ENCODE measurements at places on chromosomes 2 and 18.

GRCh38 chr2:119212139-119212800 is 11.4 kb upstream of the STEAP3 start:
- DNase-seq, result no peak

GRCh38 chr2:10498525-10499274 is 50.6 kb upstream of the ODC1 start:
- no peak for DNase-seq

DNA sequence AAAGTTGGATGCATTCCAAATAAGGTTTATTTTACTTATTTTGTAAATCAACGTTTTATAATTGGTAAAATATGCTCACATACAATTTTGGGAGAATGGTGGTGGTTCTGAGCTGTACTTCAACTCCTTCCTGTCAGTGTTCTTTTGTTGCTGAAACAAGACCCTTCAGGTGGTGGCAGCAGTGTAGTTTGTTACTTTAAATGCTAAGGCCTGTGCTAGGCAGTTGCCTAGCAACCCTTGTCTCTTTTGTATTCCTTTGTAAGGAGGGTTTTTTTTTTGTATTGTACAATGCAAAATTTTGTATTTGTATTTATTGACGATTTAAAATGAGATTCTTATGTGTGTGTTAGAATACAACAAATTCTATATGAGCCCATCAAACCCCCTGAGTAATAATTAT is 166.0 kb upstream of the FAM98A start:
- DNase-seq, result no peak

DNA sequence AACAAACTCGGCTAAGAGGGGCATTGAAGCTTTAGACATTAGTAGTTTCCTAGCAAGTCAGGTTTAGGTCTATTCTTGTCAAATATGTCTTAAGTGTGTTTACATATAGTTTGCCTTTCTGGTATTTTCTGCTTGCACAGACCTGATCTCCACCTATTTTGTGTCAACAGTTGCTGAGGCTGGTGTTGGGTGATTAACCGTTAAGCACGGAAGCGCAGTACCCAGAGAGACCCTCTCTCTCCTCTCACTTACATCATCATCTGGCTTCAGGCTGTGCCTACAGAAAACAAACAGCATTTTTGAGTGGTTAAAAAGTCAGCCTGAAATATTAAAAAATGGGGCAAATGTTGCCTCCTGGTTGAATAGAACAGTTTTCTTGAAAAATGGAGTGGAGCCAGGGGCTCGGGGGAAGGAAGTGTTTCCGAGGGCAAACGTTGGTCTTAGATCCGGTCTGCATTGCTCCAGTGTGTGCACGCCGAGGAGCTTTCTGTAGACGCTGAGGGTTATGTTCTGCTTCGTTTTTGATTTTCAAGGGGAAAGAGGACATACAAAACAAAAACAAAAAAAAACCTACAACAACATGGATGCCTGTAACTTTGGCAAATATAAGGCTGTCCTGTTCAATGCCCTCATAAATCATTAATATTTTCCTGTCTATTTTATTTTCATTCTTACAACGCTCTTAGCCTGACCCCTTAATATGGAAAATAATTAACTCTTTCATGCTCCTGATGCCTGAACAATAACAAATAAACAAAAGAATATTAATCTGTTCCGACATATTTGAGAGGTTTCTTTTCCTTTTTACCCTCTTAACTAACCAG is 120.8 kb downstream of the MEIS1 start:
- DNase-seq, result no peak

DNA sequence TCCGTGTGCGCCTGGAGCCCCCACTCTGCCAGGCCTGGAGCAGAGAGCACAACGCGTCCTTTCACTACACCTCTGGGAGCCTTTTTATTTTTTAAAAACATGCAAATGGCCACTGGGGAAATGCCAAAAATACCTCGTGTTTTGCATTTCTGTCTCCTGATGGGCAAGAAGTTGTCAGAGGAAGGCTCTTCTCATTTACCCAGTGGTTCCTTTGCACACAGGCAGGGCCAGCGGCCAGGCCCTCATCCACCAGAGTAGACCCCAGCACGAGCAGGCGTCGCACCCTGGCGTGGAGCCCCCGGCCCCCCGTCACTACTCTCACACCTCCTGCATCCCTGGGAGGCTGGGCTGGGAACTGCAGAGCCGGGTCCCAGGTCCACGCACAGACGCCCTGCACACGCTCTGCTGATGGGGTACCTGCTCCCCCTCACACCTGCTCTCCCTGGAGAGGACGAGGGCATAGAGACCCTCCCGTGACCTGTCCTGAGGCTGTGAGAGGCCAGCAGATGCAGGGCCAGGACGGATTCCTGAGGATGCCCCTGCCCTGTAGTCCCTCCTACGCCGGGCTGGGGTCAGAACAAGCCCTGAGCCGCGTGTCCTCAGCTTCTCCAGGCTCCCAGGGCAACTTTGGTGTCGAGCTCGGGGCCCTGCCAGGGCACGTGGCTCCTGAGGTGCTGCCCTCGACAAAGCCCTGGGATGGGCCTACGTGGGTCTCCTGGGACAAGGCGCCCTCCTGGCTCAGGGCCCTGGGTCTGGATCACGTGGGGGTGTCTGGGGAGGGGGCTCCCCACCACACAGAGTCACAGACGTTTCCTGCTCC is 65.0 kb downstream of the NFATC1 start:
- DNase-seq, result no peak

- no peak for DNase-seq
These were observed 140.8 kb downstream of the DDX1 start for GRCh38 chr2:15732341-15733077.

DNA sequence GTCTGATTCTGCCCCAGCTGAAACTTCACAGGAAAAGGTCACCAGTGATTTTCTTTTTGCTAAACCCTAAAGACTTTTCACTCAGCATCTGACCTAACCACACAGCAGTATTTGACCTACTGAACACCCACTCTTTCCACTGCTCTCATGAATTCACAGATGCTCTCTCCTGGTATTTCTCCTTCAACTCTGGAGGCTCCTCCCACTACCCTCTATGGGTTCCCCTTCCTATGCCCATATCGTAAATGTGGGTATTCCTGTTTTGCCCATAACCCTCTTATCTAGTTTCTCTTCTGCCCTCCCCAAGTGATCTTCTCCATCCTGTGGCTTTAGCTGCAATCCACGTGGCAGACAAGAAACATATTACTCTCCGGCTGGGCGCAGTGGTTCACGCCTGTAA is 7.6 kb downstream of the PLEKHM3 start:
- DNase-seq, result no peak

GRCh38 chr18:43887491-43887890 is 610.2 kb upstream of the SYT4 start:
- no peak for DNase-seq

- DNase-seq, result no peak
These were observed 275.3 kb downstream of the EIPR1 start for GRCh38 chr2:3102081-3102921.

GRCh38 chr2:28231110-28231631 is 161.5 kb upstream of the FOSL2 start:
- no peak for DNase-seq

DNA sequence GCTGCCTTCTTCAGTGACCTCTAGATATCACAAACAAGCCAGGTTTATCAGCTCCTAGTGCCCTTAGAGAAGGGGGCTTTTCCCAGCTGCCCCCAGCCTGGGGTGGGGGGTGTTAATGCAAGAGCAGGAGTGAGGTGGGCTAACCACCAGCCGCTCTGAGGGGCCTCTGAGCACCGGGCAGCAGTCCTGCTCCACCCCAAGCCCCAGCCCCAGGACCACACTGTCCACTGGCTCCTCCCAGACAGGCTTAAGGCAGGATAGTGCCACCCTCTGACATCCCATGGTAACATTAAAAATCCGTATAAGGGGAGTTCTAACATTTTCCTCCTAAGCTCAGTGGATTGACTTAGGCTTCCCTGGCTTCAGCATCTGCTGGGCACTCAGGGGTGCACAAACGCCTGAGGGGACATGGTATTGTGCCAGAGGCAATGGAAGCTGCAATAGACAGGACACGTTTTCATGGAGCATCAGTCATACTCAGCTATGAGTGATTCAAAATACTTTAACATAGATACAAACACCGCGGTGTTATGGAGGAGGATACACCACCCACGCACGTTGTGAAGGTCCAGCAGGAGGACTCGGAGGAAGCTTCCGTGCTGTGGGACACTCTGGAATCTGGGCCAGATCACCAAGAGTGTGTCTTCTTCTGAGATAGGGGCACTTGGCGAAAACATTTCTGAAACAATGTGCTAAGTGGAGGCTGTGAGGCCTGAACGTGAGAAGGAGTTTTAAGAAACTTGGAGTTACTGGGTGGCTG is 112.7 kb upstream of the EPC2 start:
- no peak for DNase-seq

DNA sequence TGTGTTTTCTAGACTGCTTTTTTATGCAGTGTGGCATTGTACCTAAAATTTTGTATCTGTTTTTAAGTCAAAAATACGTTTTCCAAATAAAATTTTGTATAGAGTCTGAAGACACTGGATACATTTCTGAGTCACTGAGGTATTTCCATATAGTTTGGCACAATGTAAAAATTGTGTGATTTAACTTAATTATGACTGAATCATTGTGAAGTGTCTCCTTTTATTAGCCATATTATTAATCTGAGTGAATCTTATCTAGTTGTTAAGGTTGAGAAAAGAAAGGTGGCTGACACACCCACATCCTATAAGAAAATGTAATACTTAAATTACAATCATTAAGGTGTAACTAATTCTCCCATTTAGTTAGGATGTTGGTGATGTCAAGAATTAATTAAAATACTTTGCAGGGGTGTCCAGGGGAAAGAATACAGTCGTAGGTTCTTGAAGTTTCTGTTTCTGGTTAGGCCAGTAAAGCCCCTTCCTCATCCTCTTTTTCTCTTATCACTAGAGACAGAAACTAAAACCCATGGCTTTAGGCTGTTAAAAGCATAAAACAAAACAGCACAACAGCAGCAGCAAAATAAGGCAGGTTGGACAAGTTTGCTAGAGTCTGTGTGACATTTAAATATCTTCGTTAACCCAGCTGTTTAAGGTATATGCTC is 71.6 kb downstream of the UBE2E3 start:
- DNase-seq, result no peak

GRCh38 chr2:11430729-11431128 is 35.2 kb downstream of the E2F6 start:
- no peak for DNase-seq

GRCh38 chr2:100568989-100569388 is 6.2 kb downstream of the PDCL3 start:
- no peak for DNase-seq

- no peak for DNase-seq
These were observed 140.5 kb downstream of the PTH2R start for GRCh38 chr2:208546860-208547650.

DNA sequence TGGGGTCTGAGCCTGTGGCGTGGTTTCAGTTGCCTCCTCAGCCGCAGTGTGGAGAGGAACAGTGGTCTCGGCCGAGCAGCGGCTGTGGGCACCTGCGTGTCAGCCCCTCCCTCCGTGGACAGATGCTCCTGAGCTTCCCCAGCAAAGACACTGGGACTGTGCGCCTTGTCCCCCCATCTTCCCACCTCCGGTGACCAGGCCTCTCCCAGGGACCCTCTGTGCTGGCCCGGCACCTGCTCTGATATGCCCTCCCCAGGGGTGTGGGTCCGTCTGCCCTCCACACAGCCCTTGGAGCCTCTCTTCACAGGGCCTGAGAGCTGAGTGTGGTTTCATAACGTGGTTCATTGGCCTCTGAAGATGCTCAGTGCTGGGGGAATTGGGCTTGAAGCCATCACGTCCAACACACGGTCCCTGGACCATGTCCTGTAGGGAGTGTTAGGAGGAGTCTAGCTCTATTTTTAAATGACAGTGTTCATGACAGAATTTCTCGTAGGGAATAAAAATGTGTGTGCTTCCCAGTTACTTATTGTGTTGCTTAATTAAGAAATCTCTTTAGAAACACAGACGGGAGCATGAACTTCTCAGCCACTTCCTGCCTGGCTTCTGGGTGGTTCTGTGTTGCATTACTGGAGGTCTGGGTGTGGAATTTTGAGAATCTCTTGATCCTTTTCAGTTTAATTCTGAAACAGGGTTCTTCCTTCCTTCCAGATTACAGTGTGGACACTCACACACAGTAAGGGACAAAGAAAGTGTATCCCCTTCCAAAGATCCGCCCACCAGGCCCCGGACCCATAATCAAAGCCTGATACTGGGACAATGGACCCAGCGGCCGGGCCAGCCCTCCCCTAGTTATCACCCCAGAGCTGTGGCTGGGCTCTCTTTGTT is 110.7 kb downstream of the NFATC1 start:
- no peak for DNase-seq

DNA sequence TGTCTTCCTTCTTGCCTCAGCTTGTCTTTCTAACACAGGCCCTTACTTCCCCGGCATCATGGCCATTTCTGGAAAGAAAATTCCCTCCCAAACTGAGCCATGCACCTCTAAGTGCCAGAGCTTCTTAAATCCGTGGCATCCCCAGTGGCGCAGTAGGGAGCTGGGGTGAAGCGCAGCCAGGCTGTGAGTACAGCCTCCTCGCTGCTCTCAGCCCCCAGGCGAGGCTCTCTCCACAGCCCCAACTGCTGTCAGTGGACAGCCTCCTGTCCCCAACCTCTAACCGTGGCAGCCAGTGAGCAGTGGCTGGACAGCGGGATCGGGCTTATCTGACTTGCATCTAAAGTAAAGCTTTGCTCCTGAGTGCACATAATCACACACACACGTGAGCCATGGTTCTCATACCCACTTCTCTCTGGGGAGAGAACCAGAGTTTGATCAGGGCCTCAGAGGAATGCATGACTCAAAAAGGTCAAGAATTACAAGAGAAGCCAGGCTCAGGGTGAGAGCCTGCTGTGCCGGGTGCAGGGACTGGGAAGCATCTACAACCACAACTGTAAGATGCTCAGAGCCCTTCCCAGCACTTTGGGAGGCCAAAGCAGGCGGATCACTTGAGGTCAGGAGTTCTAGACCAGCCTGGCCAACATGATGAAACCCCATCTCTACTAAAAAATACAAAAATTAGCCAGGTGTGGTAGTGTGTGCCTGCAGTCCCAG is 50.7 kb downstream of the SFXN5 start:
- no peak for DNase-seq

GRCh38 chr2:27832396-27832795 is 57.8 kb downstream of the RBKS start:
- DNase-seq, result no peak

GRCh38 chr2:18265614-18266586 is 294.6 kb downstream of the RDH14 start:
- DNase-seq, result no peak

- DNase-seq, result no peak
These were observed 4.4 kb downstream of the C2orf92 start for GRCh38 chr2:97673915-97674283.

- no peak for DNase-seq
These were observed 101.5 kb upstream of the SETBP1 start for GRCh38 chr18:44579028-44579702.

Data from stimulated activated CD4-positive, alpha-beta T cell treated with anti-CD3 and anti-CD28 coated beads, TNF-alpha, amount 100 ng/mL, for 1 hour (primary cell).